ENCODE measurements at places on chromosomes 4 and X. TPM values are rescaled to one million over a fixed set of nuclear protein-coding genes. Genes with fewer than 3 reads are reported as not detected.

DNA sequence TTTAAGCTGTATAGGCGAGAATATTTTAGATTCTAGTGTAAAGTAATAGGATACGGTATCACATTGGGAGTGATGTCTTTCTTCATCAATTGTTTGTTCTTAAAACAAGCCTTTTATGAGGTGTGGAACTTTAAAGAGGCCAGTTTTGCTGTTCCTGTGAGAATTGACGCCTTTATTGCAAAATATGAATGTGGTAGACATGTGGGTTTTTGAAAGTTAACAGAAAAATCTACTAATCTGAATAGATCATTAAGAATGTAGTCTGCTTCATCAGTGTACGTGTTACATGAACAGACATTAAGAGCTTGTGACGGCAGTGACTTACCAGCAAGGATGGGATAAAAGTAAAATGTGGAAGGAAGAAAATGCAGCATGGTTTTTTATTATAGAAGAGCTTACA lies 63.8 kb downstream of the STOX2 start:
- no peak for DNase-seq

DNA sequence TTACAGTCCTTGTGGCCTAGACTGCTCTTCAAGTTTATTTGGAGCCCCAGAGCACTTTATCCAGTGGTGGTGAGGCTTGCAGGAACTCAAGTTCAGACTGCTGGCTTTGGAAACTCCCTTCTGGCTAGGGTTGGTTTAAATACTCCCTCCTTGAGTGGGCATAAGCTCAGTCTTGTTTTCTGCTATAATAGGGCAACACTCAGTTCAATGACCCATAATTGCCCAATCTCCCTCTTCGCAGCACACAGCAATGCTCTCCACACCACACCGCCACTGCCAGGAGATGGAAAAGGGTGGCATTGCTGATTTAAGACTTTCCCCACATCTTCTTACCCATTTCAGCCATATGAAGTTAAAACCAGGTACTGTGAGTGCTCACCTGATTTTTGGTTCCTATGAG lies 27.9 kb upstream of the USP38 start:
- DNase-seq: no peak

DNA sequence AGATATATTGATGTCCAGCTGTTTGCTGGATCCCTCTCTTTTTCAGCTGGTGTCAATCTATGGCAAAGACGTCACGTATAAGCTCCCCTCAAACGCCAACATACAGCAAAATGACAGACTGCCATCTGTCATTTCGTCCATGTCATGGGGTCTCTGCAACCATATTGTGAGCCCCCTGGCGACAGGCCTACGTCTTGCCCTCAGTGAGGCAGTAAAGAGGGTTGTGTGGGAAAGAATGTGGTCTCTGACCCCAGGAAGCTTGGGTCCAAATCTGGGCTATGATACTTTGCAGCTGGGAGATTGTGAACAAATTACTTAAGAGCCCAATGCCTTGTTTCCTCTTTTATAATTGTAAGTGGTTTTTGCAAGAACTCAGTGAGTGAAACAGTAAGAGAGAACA lies 7.4 kb downstream of the SUPT20HL2 start:
- no peak for DNase-seq

DNA sequence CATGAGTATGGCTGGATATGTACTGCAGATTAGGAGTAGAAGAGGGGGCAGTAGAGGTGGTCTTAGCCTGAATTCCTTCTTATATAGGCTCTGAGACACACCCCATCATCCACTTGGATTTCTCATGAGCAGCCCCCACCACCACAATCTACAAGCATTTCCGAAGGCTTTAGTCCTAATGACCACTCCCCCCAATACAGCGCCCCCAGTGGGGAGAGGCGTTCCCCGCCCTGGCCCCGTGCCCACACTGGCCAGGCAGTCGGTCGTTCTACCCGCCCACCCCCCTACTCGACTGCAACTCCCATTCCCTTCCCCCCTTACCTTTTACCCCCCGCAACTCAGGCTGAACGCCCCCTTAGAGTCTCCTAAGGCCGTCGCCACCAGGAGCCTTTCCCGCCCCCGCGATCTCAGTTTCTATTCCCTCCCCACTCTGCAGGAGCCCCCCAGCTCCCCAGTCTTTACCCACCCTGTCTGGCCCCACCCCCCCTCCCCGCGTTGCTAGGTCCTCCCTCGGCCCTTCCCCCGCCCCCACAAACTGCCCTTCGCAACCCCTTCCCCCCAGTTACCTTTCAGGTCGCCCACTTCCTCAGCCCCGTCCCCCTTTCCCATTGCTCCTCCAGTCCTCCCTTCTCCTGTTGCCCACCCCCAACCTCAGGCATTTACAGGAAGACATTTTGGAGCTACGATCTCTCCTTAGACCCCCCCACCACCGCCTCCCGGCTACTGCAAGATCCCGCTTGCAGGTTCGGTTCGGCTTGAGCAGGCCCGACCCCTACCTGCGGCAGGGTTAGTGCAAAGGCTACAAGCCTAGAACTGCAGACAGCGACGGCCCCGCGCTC lies 468 bp downstream of the ZMYM3 start:
- DNase-seq: peak; percentile 70

The PCDH10 gene
- total RNA-seq: 0.03 TPM

- DNase-seq: no peak
Observed at GRCh38 chr4:98482503-98482846, 175.9 kb downstream of the TSPAN5 start.
